Ovary (tissue), 10 donors: ENCODE measurements at places on chromosomes 3 and 15.

GRCh38 chr15:27796405-27797320 lies 302.5 kb downstream of the OCA2 start:
- no peak for DNase-seq

GRCh38 chr15:66897971-66898370 lies 167.4 kb upstream of the SMAD3 start:
- no peak for DNase-seq

DNA sequence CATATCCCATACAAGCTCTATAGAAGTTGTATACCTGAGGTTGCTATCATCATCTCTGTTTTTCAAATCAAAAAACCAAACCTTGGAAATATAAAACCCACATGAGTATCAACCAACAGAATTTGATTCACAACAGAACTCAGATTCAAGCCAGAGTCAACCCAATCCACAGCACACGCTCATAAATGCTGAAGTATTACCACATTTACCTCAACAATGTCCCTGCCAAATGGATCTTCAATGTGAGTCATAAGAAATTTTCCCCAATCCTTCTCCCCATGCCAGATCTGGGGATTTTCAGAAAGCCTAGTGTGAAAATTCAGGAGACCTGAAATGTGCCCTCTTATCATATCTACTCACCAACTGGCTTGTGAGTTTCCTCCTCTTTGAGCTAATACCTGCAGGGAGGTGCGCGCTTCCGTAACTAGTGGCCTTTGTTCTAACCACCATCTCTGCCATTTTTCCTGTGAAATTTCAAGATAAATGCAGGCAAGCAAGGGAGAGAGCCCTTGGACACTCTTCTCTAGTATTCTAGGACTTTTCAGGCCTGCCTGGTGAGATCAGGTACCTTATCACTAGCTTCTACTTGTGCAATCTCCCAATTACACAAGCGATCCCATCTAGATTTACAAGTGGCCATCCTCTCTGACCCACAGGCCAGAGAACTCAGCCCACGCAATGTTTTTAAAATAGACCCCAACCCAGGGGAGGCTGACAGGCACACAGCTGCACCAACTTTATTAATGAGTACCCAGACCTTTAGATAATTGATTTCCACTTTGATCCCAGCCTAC lies 1076.9 kb upstream of the CFAP20DC start:
- DNase-seq: no peak

DNA sequence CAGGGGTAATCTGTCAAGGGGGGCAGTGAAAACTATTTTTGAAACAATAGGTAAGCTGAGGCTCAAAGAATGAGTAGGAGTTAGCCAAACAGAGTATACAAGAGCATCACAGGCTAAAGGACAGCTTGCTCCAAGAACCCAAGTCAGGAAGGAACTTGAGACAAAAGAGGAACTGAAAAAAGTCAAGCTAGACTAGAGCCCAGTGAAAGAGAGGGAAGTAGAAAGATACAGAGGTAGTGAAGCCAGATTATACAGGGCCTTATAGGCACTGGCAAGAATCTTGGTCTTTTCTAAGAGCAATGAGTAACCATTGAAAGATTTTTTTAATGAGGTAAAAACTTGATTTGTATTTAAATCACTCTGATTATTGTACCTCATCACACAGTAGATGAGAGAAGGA lies 69.9 kb downstream of the FILIP1L start:
- DNase-seq: no peak

- DNase-seq: no peak
Measured at GRCh38 chr15:34297059-34297458, 40.5 kb downstream of the SLC12A6 start.

DNA sequence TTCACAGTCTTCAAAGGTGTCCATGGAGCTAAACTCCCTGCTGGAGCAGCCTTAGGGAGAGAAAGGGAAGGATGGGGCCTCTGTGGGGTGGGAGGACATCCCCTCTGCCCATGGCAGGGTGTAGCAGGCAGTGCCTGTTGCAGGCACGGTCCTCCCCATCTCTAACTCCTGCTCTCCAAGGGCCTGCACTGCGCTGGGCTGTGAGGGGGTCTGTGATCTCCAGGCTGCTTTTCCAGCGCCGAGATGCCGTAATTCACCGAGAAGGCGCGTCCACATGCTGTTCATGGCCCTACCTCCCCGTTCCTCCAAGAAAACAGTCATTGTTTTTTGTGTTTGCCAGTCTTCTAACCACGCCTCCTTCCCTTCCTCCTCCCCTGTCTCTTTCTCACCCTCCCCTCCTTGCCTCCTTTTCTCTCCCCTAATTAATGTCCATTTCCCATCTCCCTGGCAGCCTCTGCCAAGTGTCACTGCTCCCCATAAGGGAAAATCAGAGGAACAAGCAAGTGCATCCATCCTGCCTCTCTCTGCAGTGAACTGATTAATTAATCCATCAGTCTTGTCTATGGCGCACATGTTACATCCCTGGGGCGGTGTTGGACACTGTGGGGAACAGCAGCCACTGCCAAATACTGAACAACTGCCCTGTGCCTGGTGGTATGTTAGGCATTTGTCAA lies 17.7 kb upstream of the LAMP3 start:
- no peak for DNase-seq

DNA sequence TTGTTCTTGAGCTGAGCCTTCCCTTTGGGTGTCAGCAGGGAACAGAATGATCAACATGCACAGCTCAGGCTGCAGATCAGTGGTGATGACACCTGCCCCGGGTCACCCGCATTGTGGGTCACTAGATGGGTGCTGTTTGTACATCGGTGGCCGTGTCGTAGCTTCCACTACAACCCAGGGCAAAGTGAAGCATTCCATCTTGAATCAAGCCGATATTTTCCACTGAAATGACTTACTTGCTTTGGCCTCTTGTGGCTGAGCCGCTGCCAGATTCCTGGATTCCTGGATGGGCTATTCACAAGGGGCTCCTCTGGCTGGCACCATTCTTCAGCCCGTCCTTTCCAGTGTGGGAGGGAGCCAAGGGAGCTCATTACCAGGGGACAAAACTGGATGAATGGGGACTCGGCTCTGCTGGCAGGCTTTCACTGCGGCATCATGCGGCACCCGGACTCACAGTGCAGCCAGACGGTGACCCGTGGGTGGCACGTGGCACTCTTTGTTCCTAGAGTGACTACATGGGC lies 65.6 kb downstream of the SLCO3A1 start:
- no peak for DNase-seq
